ENCODE measurements at places on chromosomes 5 and 9.

GRCh38 chr9:99112750-99113413 lies 8.0 kb downstream of the TGFBR1 start:
- no peak for DNase-seq

DNA sequence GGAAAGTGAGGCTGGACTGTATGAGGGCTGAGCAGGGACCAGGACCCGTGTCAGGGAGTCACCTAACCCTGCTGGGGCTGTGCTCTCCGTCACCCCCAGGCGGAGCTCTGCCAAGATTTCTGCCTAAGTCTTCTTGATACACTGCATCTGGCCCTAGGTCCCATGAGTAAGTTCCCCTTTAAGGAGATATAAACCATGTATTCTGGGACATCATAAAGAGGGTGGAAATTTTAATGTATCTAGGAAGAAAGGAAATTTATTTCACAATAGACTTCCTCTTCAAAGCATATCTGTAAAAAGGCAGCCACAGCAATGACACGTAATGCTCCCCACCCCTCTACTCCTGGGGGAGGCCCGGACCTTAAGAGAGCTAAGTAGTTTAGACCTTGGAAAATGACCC lies 183.4 kb downstream of the FBXL7 start:
- peak; percentile 36 for DNase-seq

DNA sequence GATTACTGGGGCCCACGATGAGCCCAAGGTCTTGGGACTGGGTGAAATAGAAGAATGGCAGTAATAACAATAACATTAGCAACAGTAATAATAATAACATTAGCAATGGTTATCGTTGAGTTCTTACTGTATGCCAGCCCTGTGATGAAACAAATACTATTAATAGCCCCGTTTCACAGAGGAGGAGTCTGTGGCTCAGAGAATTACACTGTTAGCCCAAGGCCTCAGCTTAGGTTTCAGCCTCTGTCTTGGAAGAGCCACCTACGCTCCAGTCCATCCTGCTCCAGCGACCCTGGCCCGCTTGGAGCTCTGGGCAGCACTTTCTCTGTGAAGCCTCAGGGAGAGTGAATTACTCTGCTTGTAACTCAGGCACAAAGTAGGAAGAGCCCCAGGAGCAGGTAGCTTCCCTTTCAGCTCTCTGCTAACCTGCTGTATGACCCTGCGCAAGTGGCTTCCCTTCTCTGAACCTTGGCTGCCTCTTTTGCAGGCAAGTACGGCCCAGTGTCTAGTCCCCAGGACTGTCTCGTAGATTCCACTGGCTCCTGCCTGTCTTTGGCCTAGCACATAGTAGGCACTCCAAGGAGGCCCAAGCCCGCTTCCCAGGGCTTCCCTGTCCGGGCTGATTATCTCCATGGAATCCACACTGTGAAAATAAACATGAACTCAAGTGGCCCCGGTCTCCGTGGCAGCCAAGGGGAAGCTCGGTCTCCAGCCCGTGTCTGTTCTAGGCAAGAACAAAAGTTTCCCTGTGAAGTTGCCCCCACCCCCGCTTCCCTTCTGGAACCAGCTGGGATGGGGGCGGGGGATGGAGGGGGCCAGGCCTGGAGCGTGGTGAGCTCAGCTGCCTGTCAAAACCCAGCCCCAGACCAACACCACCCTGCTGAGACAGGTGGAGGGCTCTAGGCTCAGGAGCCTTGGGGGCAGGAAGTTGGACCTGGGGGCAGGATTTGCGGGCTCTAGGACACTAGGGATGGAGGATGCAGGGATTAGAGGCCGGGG lies 26.2 kb upstream of the LMX1B start:
- no peak for DNase-seq

- no peak for DNase-seq
These were observed 43.3 kb downstream of the ZNF618 start for GRCh38 chr9:113919382-113919781.

DNA sequence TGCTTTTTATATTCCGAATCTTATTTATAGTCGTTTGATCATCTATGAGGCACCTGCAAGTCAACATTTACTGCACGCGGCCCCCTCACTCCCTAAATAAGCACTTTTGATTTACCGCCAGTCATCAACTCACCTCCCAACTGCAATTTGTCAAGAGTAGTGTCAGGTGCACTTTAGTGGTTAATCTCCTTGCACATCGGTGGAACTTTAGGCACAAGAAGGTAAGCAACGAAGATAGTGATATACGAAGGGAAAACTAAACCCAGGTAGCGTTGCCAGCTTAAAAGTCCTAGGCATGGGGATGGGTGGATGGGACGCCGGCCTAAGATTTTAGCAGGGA lies 513 bp upstream of the RNF180 start:
- DNase-seq, result no peak

GRCh38 chr9:16868701-16869100 lies 1.8 kb downstream of the BNC2 start:
- DNase-seq, result no peak

- DNase-seq, result no peak
These were observed 35.6 kb upstream of the ANKRD33B start for GRCh38 chr5:10528056-10528816.

- no peak for DNase-seq
These were observed 26.8 kb downstream of the FREM1 start for GRCh38 chr9:14883310-14883944.

DNA sequence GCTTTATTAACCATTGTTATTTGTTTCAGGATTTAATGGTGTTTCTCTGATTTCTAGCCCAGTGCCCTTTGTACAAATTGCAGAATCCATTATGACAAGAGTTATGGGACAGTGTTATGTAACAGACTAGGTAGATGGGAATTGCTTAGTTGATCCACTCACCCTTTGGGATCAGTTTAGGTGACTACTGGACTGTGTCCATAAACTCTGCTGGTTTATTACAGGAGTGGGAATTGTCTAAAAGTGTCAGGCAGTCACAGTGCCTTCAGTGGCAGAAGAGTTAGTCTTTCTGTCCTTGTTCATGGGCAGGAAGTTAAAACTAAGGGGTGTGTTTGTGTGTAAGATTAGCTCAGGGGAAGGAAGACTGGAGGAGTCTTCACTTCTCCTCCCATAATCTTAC lies 29.3 kb downstream of the RCL1 start:
- DNase-seq, result no peak

DNA sequence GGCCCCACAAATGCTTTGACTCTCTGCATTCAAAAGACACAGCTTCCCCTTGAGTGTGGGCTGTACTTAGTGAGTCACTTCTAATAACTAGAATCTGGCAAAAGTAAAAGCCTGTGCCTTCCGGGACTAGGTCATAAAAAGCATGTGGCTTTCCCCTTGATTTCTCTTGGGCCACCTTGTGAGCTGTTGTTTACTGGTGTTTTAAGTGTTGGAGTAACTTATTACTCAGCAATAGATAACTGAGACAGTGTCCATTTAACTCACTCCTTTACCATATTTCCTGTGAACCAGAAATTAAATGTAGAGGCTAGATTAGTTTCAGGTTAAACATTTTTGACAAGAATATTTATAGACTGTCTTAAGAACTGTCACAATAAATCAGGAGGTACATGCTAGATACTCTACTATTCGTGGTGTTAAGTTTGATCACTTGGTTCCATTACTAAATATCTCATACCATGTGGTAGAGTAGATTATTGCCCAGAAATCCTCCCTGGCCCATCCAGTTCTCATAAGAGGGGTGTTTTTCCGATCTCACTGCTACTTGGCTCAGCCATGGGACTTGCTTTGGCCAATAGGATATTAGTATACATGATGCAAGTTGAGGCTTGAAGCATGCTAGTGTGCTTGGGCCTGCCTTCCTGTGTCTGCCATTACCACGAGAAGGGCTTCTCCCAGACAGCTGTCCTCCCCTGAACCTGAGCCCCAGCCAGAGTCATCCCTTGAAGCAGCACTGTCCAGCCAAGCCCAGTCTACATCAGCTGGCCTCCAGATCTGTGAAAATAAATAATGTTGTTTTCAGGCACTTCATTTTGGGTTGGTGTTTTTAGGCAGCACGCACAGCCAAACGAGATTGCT lies 10.4 kb upstream of the CMBL start:
- DNase-seq, result no peak

- no peak for DNase-seq
These were observed 198.9 kb upstream of the SGCD start for GRCh38 chr5:156128026-156128425.

DNA sequence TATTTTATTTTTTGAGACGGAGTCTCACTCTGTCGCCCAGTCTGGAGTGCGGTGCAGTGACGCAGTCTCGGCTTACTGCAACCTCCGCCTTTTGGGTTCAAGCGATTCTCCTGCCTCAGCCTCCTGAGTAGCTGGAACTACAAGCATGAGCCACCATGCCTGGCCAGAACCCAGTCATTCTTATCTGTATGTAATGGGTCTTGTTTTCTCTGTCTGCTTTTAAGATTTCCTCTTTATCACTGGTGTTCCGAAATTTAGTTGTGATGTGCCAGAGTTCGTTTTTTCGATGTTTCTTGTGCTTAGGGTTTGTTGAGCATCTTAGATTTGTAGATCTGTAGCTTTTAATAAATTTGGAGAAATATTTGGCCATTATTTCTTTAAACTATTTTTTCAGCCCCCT lies 19.2 kb downstream of the SLC25A25 start:
- DNase-seq, result no peak

DNA sequence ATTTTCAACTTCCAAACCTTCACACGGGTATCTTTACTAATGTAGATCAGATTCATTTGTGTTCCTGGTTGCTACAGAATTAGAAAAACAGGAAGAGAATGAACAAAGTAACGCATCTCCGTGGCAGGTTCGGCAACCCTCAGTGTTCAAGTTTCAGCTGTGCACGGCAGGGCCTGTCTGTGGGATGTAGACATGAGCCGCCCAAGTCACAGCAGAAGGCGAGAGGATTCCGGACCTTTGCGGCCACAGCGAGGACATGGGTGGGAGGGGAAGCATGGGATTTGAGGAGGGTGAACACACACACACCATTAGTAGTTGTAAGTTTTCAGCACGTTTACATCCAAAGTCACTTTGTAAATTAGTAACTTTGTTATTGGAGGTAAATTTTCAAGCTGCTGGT lies 31.7 kb upstream of the CEP72 start:
- DNase-seq, result no peak

GRCh38 chr9:100525563-100525962 lies 52.3 kb upstream of the CAVIN4 start:
- DNase-seq, result no peak

DNA sequence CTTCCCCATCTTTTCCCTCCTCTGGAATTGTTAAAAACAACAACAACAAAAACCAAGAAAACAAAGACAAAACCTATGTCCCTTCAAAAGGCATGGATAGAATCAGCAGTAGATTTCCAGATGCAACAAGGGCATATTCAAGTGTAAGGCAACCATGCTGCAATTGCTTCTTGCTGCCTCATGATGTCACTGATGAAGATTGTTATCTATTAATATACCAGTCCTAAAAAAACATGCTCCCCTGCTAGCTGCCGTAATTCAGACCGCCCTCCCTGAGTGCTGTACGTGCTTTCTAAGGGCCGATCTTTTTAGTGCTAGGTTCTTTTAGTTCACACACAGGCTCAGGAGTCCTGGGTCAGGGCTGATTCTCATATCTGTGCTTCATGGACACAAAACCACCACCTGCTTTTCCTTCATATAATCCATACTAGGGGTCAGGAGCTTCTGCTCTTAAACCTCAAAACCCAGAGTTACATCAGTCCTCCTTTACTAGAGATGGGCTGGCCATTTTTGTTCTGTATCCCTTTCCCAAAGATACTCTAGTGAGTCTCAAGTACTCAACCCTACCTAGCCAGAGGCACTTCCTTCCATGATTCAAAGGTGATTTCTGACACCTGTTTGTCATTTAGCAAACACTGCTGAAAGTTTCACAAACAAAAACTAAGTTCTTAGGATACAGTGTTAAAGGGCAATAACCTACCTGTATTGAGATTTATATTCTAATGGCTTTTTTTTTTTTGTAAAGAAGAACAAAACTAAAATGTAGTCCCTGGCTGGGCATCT lies 82.1 kb downstream of the GIN1 start:
- no peak for DNase-seq

DNA sequence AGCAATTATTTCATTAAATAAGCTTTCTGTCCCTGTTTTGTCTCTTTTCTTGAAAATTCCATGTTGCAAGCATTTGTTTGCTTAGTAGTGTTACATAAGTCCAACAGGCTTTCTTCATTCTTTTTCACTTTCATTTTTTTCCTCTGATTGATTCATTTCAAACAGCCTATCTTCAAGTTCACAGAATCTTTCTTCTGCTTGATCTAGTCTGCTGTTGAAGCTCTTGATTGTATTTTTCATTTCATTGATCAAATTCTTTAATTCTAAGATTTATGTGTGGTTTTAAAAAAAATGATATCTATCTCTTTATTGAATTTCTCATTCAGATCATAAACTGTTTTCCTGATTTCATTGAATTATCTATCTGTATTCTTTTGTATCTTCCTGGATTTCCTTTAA lies 20.4 kb upstream of the NFIL3 start:
- no peak for DNase-seq

GRCh38 chr9:113989714-113990569 lies 88.2 kb downstream of the AMBP start:
- DNase-seq, result no peak

- DNase-seq, result no peak
These were observed 55.3 kb downstream of the SEMA5A start for GRCh38 chr5:9490494-9491097.

DNA sequence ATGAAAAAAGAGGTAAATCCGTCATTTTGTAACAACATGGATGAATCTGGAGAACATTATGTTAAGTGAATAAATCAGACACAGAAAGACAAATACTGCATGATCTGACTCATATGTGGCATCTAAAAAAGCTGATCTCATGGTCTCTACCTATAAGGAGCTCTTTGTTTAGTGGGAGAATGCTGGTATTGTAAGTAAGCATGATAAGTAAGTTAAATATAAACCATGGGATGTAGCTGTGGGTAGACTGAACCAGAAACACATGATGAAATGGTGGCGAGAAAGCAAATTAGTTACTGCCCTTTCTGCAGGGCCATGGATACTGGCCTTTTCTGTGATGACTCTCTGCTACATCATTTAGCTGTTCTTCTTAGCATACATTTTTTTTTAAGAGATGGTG lies 66.4 kb upstream of the RUSC2 start:
- DNase-seq, result no peak

GRCh38 chr5:132273631-132274030 lies 16.1 kb downstream of the PDLIM4 start:
- DNase-seq, result no peak

DNA sequence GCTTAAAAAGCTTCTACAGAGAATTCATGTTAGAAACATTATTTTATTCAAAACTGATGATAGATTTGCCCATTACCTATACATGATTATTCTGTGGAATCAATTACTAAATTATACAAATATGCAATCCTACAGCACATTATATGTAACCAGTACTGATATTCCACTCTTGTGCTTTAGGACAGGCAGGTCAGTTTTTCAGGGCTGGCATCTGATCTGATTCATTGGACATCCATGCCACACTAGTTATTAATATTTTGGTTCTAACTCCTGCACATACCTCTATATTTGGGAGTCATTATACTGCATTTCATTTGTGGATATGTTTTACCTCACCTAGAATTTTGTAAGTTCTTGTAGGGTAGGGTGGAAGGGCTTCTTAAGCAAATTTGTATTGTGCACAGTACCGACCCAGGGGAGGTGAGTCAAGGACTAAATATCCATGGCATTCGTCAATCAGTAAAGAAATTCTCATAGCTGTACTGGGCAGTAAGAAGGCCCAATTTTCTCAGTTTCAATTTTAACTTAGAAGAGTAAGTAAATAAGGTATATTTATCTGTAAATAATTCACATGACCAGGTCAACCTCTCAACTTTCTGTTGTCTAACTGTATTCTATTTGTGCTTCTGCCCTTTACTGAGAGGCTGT lies 33.5 kb downstream of the ELOVL7 start:
- DNase-seq, result no peak

- DNase-seq, result no peak
These were observed 7.2 kb upstream of the DNAJB5 start for GRCh38 chr9:34982361-34982760.

- DNase-seq, result no peak
These were observed 12.2 kb downstream of the INVS start for GRCh38 chr9:100111235-100111634.
